ENCODE measurements at places on chromosomes 4 and X.

DNA sequence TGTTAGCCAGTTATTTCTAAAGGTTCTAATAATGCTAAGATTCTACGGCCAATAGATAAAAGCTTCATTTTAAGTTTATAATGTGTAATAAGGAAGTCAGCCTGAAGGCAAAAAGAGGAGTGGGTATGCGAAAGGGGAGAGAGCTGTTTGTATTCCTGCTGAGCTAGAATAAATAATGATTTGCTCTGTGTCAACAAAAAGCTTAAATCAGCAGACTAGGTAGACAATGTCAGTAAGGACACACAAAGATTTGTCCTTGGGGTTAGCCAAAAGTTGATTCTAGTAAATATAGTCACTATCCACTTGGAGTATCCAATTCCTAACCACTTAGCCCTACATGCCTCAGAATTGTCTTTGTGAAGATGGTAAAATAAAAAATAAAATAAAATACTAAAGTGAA, 90.3 kb upstream of the GRIA3 start:
- no peak for DNase-seq

DNA sequence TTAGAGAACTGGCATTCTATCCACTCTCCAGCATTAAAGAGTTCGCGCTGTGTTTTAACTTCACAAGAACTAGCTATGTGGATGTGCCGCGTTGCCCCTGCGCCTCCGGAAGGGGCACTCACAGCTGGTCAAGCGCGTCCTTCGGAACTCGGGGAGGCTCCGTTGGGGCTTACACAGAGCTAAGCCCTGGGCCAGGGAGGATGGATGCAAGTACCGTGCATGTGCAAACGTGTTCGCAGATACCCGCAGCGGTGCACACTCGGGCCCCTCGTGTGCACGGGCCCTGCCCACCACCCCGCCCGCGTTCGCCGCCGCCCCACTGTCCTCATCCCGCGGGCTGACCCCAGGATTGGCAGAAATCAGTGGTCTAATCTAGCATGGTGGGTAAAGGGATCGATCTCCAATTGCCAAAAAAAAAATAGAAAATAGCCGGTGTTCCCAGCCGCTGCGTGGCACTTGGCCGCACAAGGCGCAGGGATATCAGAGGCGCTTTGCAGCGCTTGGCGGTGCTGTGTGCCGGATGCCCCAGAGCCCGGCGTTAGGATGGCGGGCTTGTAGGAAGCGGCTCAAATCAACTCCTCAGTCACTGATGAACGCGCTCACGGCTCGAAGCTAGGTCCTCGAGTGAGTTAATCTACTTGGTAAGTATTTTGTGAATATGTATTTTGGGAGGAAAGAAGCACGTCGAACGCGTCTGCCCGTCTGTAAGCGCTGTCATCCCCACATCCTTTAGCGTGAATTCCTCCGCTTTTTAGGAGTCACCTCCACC, 989 bp upstream of the PCDH10 start:
- no peak for DNase-seq

DNA sequence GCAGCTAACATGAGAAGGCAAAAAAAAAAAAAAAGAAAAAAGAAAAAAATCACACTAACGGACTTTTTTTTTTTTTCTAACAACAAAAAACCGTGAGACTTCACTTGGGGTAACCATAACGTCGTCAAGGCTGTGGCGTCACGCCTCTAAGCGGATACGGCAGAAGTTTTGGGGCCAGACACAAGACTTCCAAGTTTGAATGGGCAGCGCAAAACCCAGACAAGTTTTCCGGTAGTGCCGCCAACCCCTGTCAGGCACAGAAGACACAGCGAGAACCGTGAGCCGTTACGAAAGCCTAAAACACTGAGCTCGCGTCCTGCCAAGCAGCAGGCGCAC, 556 bp upstream of the SMARCA5 start:
- no peak for DNase-seq

DNA sequence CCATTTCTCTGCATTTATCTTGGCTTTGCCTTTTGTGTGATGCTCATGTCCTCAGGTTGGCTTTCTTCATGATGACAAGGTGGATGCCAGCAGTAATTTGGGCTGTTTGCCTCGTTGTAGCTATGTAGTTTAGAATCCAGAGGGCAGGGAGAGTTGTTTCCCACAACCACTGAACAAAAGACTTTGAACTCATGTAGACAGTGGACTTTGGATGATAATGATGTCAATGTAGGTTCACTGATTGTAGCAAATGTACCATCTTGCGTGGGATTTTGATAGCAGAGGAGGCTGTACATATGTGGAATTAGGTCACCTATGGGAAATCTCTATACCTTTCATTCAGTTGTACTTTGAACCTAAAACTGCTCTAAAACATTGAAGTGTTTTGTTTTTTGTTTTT, 41.3 kb downstream of the MND1 start:
- DNase-seq, result no peak

DNA sequence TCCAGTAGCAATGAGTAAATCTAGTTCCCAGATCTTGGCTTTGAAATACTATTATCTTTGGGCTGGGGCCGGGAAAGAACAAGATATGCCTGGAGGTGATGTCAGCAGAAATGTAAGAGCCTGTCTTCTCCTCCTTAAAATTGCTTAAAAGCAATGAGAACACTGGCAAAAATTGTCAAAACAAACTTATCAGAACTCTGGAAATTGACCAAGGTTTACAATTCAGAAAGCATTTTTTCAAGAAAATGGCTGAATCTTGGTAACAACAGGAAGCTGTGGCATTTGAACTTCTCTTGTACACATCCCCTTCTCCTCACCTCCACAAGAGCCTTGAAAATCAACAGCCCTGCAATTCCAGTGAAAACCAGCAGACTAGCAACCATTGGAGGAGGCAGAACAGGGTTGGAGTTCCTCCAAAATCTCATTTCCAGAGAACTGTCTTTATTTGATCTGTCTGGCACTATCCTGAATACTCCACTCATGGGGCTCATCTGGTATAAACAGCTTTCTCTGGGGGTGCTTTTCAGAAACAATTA, 13.5 kb downstream of the TIMP1 start:
- DNase-seq, result peak; percentile 8

DNA sequence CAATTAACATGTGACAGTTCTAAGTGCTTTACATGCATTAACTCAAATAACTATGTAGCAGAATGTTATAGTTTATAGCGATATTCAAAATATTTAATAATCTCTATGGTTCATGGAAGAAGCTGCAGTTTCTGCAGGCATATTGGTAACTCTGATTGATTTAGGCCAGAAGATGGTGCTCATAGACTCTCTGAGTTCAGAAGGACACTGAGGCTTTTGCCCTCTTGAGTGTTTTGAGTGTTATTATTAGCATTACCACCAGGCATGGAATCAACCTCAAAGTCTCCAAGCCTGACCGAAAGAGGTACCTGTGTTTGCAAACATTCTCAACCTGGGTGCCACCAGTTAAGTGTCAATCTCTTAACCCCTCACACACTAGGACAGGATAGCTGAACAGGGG, 792.3 kb upstream of the PCDH7 start:
- no peak for DNase-seq
